RKO (cell line): ENCODE measurements at places on chromosomes 7 and 10.

GRCh38 chr10:4541292-4541691, 284.7 kb upstream of the AKR1E2 start:
- peak; percentile 91 for DNase-seq

GRCh38 chr7:117296066-117296465, 26.8 kb downstream of the WNT2 start:
- DNase-seq: no peak

DNA sequence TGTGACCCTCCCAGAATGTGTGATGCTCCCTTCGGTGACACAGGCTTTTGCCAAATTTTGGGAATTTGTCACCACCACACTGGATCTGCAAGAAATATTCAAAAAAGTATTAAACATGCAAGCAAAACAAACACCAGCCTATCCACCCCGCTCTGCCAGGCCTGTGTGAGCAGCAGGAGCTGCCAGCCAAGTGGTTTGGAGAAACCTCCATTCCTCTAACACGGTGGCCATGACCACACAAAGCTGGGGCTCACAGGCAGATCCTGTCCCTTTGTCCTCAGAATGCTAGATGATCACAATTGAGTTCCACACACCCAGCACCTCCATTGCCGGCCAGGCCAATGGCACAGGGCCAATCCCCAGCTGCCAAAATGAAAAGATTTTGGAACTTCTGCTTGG, 261.9 kb upstream of the PPP2R2D start:
- DNase-seq: no peak

DNA sequence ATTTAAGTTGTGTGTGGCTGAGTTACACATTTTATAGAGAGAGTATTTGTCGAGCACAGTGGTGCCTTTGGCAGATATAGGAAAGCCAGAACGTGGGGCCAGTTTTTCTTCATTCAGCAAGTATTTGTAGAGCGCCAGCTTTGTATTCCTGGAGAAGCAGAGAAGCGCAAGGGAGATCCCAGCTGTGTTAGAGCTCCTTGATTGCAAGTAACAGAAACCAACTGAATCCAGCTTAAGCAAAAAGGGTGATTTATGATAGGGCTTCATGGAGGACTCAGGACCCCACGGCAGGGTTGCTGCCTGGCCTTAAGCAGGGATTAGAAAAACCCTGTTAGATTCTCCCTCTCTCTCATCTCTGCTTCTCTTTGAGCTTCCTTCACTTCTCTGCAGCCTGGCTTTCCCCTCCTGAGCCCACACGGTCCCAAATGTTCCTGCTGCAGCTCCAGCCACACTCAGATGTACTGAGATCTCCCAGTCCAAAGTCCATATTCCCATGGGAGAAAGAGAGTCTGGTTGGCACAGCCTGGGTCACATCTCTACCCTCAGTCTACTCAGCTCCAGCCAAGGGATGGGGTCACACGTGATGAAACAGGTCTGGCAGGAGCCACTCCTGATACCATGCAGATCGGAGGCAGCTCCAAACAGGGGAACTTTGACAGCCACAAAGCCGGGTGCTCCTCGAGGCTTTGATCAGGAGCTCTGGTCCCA, 16.7 kb downstream of the UBTD1 start:
- no peak for DNase-seq

- no peak for DNase-seq
Measured at GRCh38 chr7:122884186-122884585, 2.1 kb downstream of the CADPS2 start.

DNA sequence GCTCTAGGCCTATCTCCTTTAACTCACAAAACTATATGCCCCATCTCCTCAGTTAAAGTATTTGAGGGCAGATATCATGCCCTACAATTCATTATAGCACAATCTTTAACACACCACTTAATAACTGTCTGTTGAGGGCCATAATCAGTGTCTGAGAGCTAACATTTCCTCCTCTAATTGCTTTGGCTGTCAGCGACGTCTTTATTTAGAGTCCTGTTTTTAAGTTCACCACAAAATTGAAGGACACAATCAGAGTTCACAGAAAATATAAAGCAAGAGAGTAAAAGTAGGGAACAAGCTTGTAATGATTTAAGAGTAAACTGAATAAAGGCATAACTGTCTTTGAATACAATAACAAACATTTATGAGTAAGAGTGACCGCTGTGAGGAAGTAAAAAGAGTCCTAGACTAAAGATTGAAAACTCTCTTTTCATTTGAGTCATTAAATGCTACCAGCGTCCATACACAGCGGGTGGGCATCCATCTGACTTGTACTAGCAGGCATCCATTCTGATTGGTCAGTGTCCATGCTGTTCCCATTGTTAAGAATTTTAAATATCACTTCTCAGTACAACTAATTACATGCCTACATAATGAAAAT, 38.4 kb upstream of the ABCB4 start:
- no peak for DNase-seq

GRCh38 chr7:94301024-94301586, 93.6 kb upstream of the COL1A2 start:
- peak; percentile 91 for DNase-seq

- DNase-seq: no peak
Measured at GRCh38 chr10:19946791-19947190, 130.6 kb downstream of the PLXDC2 start.
